HT1080 (cell line): ENCODE measurements at places on chromosomes 2 and 18.

DNA sequence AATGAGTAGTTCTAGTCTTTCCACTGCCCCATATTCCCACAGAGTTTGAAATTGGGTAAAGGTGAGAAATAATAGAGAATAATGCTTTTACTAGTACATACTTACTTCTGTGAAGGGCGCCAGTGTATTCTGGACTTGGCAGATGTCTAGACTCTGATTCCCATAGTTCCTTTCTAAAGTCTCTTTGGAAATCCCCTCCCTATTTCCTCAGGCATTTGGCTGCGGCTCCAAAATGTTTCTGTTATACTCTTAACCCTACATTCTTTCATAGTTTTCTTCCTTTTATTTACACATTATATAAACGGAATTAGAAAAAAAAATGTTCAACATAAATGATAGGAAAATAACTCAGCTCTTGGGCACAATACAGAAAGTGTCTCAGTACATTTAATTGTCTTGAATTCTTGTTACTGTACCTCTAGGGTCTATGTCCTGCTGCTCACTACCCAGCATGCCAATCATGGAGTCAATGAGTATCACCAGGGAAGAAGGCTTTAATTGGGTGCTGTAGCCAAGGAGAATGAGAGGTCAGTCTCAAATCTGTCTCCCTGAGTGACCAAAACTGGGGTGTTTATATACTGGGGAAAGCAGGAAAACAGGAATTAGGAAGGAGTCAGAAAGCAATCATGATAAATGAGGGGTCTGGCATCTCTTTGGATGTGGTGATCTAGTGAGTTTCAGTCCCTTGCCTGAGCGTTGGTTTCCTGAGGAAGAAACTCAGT is 147.8 kb upstream of the MMADHC start:
- no peak for DNase-seq

DNA sequence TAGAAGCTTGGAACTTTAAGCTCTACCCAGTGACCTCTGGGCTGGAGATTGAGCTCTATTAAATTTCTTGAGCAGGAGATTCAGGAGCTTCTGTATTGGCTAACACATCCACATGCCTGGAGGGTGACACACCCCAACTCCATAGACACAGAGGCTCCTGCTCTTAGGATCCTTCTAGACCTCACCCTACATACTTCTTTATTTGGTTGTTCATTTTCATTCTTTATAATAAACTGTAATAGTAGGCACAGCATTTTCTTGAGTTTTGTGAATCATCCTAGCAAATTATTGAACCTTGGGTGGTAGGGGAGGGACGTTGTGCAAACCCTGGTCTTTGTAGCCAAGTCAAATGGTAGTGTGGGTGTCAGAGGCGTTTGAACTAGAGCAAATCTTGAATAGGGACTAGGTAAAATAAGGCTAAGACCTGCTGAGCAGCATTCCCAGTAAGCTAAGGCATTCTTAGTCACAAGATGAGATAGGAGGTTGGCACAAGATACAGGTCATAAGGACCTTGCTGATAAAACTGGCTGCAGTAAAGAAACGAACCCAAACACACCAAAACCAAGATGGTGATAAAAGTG is 323.8 kb upstream of the GALNT5 start:
- no peak for DNase-seq

DNA sequence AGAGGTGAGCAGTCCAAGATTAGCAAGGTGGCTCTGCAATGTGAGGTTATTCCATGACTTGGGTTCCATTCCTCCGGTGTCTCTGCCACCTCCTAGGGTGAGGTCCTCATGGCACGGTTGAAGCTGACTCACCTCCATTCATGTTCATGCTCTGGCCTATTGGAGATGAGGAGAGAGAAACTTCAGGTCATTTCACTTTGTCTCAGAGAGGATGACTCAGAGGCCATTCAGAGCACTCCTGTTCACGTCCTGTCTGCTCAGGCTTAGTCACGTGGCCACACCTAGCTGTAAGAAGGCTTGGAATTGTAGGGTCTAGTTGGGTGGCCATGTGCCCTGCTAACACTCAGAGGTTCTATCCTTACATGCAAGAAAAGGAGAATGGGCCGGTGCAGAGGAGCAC is 67.5 kb upstream of the MBOAT2 start:
- DNase-seq: peak; percentile 98

DNA sequence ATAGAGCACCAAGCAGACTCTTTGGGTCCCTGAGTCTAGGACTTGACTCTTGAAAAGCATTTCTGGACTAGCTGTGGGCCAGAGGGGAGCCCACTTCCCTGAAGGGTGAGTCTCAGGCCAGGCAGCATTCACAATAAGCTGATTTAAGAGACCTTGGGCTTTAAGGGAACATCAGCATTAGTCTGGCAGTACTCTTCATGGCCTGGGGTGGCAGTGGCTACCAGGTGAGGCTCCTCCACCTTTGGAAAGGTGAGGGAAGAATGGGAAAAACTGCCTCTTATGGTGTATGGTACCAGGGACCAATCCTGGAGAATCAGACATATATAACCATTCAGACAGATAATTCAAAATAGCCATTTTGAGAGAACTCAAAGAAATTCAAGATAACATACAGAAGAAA is 599.9 kb upstream of the POU3F3 start:
- no peak for DNase-seq

DNA sequence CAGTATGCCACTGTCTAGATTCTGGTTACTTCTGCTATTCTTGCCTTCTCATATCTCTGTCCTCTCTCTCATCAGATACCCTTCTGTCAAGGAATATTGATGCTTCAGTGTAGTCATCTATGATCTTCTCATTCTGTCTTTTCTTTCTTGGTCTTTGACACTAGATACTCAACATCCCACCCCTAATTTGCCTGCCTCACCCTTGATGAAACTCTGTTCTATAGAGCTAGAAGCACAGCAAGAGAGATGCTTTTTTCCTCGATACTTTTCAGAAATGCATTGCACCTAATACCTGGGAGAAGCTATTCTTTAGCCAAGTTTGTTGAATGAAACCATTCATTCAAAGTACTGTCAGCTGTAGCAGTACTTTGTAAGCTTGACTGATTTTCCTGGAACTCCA is 9.5 kb downstream of the SEPTIN2 start:
- DNase-seq: no peak

DNA sequence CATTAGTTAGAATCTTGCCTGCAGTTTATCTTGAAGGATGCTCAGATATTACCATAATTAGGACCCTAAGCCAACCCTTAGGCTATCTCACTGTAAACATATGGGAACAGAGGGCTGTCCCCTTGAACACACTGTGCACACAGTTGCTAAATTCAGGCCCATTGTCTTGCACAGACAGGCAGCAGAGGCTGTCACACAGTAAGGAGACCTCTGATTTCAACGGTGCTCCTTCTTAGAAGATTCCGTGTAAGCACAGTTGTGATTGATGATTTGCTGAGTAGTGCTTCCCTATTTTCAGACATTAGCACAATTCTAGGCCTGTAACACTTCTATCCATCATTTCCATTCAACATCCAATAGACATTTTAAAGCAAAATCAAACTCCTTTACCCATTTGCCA is 108.0 kb downstream of the RNF152 start:
- DNase-seq: no peak

- no peak for DNase-seq
Measured at GRCh38 chr2:44555700-44556099, 194.0 kb downstream of the CAMKMT start.

DNA sequence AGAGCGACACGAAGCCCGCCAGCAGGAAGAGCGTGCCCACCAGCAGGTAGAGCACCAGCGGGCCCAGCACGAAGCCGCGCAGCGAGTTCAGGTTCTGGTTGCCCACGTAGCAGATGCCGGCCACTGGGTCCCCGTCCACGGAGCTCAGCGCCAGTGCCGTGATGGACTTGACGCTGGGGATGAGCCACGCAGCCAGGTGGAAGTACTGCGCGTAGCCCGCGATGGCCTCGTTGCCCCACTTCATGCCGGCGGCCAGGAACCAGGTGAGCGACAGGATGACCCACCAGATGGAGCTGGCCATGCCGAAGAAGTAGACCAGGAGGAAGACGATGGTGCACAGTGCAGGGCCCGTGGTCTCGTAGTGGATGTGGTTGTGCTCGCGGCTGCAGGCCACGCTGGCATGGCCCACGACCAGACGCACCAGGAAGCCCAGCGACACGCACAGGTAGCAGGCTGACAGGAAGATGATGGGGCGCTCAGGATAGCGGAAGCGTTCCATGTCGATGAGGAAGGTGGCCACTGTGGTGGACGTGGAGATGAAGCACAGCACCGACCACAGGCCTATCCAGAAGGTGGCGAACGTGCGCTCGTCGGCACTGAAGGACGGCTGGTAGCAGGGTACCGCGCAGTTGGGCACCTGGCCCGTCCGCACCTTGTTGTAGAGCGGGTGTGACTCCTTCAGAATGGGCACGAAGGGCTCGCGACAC is 2.1 kb downstream of the FZD5 start:
- DNase-seq: no peak

DNA sequence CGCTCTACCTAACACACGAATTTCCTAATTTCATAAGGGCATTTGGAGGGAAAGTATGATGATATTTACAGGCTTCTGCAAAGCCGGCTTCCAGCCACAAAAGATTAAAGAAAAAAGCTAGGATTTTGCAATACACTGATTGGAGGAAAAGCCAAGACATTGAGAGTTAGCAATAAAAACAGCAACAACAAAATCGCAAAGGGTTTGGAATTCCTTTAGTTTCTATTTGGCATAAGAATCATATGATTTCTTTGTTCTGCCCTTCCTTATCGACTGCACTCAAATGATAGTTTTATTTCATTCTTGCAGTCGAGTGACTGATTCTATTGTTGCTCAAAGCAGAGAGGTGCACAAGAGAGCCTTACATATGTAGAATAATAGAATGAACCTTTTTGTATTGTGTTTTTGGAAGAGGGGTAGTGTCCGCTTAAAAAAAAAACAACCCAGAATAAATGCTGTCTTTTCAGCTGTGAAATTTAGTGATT is 3.9 kb upstream of the ZNF532 start:
- no peak for DNase-seq

DNA sequence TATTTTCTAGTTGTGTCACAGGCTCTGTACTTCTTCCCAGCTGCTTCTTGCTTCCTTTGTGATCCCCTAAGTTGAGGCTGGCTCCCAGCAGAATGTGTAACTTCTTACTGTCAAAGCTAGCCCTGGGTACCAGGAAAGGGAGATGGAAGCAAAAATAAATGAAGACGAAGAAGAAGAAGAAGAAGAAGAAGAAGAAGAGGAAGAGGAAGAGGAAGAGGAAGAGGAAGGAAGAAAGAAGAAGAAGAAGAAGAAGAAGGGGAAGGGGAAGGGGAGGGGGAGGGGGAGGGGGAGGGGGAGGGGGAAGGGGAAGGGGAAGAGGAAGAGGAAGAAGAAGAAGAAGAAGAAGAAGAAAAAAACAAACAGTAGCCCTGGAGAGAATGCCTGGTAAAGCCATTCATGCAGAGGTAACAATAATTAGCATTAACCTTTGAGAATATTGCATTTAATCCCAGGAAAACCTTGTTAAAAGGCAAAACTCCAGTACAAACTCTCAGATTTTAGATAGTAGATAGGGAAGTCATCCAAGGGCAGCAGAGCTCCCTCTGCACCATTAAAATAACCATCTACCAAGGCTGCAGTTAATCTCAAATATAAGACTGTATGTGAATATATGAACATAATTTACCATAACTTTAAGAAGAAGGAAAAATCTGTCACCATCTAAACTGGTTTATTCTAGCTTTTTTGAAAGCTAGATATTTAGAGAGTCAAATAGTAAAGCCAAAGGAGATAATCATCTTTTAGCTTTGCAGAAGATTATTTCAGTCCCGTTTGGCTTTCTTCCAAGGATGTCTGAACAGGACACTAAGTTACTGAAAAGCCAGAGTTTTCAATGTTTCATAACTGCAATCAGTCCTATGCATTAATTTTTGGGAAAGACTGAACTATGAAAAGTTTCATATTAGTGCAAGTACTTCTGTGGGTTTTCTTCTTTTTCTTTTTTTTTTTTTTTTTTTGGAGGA is 44.3 kb upstream of the FBXO11 start:
- no peak for DNase-seq

- DNase-seq: no peak
Measured at GRCh38 chr18:70148039-70148938, 57.2 kb downstream of the RTTN start.

DNA sequence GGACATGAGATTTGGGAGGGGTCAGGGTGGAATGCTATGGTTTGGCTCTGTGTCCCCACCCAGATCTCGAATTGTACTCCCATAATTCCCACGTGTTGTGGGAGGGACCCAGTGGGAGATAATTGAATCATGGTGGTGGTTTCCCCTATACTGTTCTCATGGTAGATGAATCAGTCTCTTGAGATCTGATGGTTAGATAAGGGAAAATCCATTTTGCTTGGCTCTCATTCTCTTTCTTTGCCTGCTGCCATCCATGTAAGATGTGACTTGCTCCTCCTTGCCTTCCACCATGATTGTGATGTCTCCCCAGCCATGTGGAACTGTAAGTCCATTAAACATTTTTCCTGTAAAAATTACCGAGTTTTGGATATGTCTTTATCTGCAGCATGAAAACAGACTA is 80.9 kb upstream of the GALNT5 start:
- peak; percentile 66 for DNase-seq

GRCh38 chr2:163417596-163418337 is 318.0 kb downstream of the FIGN start:
- no peak for DNase-seq

DNA sequence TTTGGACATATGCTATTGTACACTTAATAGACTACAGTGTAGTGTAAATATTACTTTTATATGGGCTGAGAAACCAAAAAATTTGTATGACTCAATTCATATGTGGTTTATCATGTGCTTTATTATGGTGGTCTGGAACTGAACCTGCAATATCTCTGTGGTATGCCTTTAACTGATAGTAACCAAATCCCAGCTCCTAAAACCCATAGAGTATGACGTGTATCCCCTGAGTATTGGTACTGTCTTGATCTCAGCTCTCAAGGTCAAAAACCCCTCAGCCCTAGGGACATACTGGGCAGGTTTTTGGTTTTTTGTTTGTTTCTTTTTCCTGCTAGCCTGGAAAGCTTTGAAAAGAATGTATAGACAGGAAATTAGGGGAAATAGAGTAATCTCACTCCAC is 42.2 kb upstream of the ARHGAP15 start:
- no peak for DNase-seq

- peak; percentile 90 for DNase-seq
Measured at GRCh38 chr2:119491776-119492525, 32.3 kb downstream of the SCTR start.

- DNase-seq: no peak
Measured at GRCh38 chr2:46666044-46666679, 186.8 kb downstream of the TMEM247 start.

GRCh38 chr2:50480507-50480906 is 551.4 kb downstream of the NRXN1 start:
- DNase-seq: no peak

DNA sequence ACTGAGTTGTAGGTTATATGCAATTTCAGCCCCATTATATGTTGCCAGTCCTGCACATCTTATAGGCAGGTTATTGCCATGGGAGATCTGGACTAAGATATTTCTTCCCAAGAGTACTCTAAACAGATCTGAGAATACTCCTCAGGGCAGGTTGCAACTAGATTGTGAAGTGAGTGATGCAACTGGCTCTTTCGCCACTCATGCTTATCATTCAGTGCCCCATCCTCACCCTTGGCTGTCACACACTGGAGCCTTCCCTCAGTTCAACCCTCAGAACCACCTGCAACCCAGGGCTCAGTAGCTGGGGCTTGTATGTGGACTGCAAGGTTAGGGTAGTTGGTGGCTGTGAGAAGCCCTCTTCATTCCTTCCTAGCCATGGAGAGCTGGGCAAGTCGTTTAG is 14.1 kb downstream of the MERTK start:
- no peak for DNase-seq

GRCh38 chr2:10844097-10844496 is 31.5 kb upstream of the PDIA6 start:
- DNase-seq: peak; percentile 82
